ENCODE measurements at places on chromosomes 4 and X. TPM values are rescaled to one million over a fixed set of nuclear protein-coding genes. Genes with fewer than 3 reads are reported as not detected.
A peak's percentile ranks its signal among the peaks of the same experiment; 100 is the strongest.

The HHIP gene
- total RNA-seq, result under 0.01 TPM

The TSC22D3 gene
- 389 TPM for total RNA-seq

DNA sequence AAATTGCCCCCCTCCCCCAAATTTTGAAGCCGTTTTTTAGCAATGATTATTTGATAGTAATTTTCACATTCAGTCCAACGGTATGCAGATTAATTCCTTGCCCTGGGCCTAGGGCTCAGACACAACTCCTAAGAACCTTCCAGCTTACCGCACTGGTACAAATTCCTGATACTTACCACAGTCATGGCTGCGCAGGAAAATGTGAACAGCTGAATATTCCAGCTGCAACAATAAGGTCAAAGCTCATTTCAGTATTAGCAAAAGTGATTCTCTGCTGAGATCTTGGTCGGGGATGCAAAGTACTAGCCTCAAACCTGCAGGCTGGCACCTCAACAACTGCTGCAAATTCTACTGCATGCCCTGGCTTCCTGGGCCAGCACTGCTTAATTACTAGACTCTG lies 3.0 kb downstream of the ATP11C start:
- DNase-seq, result no peak
- peaks cover 12% of the 10 kb centered on the region for H3K4me1 ChIP-seq
- no peaks in the 10 kb centered on the region for H3K27me3 ChIP-seq
- no peaks in the 10 kb centered on the region for H3K36me3 ChIP-seq

DNA sequence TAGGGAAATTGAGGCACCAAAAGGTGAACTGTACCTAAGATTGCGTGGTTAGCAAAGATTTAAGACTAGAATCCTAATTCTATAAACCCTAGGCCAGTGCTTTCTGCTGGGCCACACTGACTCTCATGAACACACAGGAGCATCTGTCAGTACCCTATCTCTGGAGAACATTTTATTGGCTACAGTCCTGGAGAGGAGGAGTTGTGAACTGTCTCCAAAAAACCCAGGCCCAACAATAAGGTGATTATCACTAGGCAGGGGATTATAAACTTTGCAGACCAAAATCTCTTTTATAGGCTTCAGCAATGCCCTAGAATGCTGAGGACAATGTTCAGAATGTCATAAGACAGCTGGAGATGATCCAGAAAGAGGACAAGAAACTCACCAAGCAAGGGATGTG lies 24.1 kb downstream of the OPHN1 start:
- H3K36me3 ChIP-seq, result no peaks in the 10 kb centered on the region
- H3K27me3 ChIP-seq, result no peaks in the 10 kb centered on the region
- no peak overlapping the region for H3K4me3 ChIP-seq
- no peaks in the 10 kb centered on the region for H3K4me1 ChIP-seq

DNA sequence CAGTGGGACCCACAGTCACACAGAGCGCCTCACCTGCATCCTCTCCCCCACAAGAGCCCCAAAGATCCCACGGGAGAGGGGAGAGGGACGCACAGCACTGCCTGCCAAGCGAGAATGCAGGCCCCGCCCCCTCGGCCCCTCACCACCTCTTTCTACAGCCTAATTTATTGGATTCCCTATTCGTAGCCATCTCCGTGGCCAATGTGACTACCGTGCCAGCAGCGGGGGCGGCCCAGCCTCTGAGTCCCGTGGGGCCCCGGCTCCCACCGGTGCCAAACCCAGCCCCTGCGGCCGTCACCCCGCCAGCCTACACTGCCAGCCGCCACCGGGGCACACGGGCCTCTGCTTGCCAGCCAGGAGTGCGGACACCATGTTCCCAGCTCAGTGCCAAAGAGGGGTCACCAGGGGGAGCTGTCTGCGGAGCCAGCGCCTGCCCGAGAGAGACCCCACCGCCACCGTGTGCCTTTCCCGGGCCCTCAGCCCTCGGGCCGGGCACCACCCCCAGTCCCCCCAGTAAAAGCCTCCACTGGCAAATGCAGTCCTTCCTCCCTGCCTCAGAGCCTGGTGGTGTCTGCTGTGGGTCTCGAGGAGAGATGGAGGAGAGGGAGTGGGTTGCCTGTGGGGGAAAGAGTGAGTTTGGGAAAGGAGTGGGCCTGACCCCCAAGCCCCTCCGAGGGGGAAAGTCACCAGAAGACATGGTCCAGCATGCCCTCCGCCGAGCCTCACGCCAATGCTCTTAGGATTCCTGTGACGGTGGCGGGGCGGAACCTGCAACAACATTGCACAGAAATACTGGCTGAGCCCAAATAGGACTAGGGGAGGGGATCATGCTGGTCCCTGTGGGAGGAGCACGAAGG lies 19.6 kb upstream of the PLXNB3 start:
- peak overlapping the region; percentile 23 for H3K4me3 ChIP-seq
- no peaks in the 10 kb centered on the region for H3K4me1 ChIP-seq
- peaks cover 3% of the 10 kb centered on the region for H3K36me3 ChIP-seq
- no peak for DNase-seq
- no peaks in the 10 kb centered on the region for H3K27me3 ChIP-seq

GRCh38 chr4:149702414-149703293 lies 113.0 kb downstream of the IQCM start:
- H3K27me3 ChIP-seq, result no peaks in the 10 kb centered on the region
- no peak overlapping the region for H3K4me3 ChIP-seq
- no peaks in the 10 kb centered on the region for H3K36me3 ChIP-seq
- H3K4me1 ChIP-seq, result no peaks in the 10 kb centered on the region
- DNase-seq, result no peak
- H3K27ac ChIP-seq, result no peak overlapping the region

DNA sequence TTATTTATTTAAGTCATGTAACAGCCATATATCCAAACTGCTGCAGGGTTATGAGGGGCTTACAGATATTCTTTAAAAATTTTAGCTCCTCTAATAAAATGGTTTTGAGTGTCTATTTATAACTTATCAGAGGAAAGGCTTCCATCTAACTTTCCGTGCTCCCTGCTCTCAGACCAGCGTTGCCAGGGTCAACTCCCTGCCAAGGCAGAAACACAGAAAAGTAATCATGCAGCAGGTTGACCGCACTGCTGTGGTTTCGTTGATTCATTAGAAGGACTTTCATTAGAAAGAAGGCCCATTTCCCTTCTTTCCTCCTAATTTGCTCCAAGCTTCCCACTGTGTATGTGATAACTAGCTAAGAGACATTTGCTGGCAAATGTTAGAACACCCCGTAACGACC lies 33.9 kb downstream of the BCLAF3 start:
- peaks cover 8% of the 10 kb centered on the region for H3K36me3 ChIP-seq
- H3K4me3 ChIP-seq, result no peak overlapping the region
- H3K27me3 ChIP-seq, result peaks cover 5% of the 10 kb centered on the region
- H3K4me1 ChIP-seq, result peaks cover 28% of the 10 kb centered on the region

GRCh38 chrX:41480508-41481260 lies 33.5 kb downstream of the NYX start:
- no peaks in the 10 kb centered on the region for H3K36me3 ChIP-seq
- DNase-seq, result no peak
- no peaks in the 10 kb centered on the region for H3K4me1 ChIP-seq

GRCh38 chrX:114611018-114611619 lies 27.2 kb downstream of the HTR2C start:
- H3K27me3 ChIP-seq, result no peaks in the 10 kb centered on the region
- H3K4me1 ChIP-seq, result no peaks in the 10 kb centered on the region
- H3K36me3 ChIP-seq, result no peaks in the 10 kb centered on the region
- no peak for DNase-seq
- H3K4me3 ChIP-seq, result no peak overlapping the region

- H3K36me3 ChIP-seq, result no peaks in the 10 kb centered on the region
- no peaks in the 10 kb centered on the region for H3K4me1 ChIP-seq
- no peak for DNase-seq
- no peaks in the 10 kb centered on the region for H3K27me3 ChIP-seq
- no peak overlapping the region for H3K4me3 ChIP-seq
Measured at GRCh38 chr4:109989618-109990017, 76.9 kb downstream of the EGF start.

- peaks cover 69% of the 10 kb centered on the region for H3K4me1 ChIP-seq
- no peak for DNase-seq
- peaks cover 10% of the 10 kb centered on the region for H3K36me3 ChIP-seq
- H3K4me3 ChIP-seq, result no peak overlapping the region
- H3K27ac ChIP-seq, result peak overlapping the region; percentile 59
Measured at GRCh38 chr4:80043541-80043940, 29.5 kb downstream of the ANTXR2 start.

DNA sequence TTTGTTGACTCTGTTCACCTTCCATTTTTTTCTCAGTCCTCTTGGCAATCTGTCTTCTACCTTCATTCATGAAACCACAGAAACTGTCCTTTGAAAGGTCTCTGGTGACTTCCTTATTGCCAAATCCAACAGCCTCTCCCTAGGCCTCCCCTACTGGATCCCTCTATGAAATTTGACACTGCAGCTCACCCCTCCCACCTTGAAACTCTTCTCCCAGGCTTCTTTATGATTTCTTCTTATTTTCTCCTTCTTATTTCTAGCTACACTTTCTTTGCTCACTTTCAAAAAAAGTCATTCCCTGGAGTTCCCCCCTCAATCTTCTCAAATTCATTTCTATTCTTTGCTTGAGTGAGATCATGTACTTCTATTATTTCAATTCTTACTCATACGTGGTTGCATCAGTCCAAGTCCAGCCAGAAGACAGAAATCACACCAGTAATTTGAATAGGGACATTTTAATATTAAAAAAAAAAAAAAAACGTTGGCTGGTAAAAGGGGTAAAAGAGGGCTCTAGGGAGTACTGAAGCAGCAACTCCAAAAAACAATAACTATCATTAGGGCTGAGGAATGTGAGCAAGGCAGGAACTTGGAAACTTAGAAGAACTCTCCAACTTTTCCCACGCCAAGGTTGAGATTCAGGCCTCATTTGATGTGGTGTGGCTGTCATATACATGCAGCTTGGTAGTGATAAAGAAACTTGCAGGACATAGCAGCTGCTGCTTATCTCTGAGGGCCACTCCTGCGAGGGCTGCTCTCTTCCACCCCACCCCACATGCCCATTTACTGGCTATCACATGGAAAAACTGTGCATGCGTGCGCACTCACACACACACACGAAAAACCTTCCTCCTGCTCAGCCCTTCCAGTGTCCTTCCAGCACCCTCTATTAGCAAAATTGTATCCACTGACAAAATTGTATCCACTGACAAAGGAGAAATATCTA lies 169.8 kb upstream of the GALNT7 start:
- H3K36me3 ChIP-seq, result no peaks in the 10 kb centered on the region
- H3K27me3 ChIP-seq, result no peaks in the 10 kb centered on the region
- H3K4me3 ChIP-seq, result no peak overlapping the region
- DNase-seq, result no peak
- H3K27ac ChIP-seq, result no peak overlapping the region
- H3K4me1 ChIP-seq, result peaks cover 7% of the 10 kb centered on the region

DNA sequence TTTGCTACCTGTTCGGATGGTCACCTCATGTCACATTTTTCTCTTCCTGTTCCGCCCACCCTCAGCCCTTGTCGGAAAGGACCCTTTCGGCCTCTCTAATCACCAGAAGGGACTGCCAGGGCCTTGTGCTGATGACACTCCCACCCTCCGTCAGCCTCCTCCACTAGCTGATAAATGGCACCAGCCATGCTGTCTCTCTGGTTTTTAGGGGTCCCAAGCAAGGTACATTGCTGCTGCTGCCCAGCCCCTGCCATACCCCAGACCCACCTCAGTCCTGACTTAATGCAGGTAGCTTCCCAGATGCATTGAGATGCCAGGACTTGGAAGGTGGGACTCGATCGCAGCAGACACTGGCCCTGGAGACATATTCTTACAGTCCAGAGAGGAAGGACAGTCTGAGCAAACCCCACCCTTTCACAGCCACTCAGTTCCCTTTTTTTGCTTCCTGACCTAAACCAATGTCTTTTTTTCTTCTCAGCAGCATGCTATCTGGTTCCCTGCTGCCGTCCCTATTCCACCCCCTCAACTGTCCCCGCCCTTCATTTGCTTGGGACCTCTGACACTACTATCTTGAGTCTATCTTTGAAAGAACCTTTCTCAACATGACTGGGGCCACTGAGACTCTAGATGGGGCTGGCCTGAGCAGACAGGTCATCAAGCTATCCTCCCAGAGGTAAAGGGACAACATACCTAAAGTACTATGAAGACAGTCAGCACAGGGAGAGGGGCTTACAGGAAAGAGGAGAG lies at the start of gene BTK:
Gene BTK, minus strand, starts transcription at position 397 of the 747 bp plus-strand sequence. CDS start 10,907 bp downstream, outside the sequence.
- H3K27me3 ChIP-seq, result no peaks in the 10 kb centered on the region
- H3K4me1 ChIP-seq, result no peaks in the 10 kb centered on the region
- H3K4me3 ChIP-seq, result no peak within 1 kb of the TSS
- H3K27ac ChIP-seq, result no peak within 1 kb of the TSS

Data from esophagus muscularis mucosa (tissue), 4 donors.